ENCODE measurements at places on chromosomes 2 and 18. TPM values are rescaled to one million over a fixed set of nuclear protein-coding genes. Genes with fewer than 3 reads are reported as not detected.

STPG4 gene
- not detected for total RNA-seq

SERPINB8 gene
- 17.7 TPM for total RNA-seq

- H3K27ac ChIP-seq = no peak overlapping the region
- no peak overlapping the region for H3K4me3 ChIP-seq
- peaks cover 20% of the 10 kb centered on the region for H3K4me1 ChIP-seq
Observed at GRCh38 chr2:241542278-241542605, 16.3 kb upstream of the BOK start.

SKOR2 gene
- not detected for total RNA-seq

- H3K27ac ChIP-seq = no peak overlapping the region
- H3K4me3 ChIP-seq = no peak overlapping the region
- no peaks in the 10 kb centered on the region for H3K36me3 ChIP-seq
- DNase-seq = no peak
- H3K27me3 ChIP-seq = no peaks in the 10 kb centered on the region
Observed at GRCh38 chr2:45797451-45798230, 146.2 kb downstream of the PRKCE start.

DNA sequence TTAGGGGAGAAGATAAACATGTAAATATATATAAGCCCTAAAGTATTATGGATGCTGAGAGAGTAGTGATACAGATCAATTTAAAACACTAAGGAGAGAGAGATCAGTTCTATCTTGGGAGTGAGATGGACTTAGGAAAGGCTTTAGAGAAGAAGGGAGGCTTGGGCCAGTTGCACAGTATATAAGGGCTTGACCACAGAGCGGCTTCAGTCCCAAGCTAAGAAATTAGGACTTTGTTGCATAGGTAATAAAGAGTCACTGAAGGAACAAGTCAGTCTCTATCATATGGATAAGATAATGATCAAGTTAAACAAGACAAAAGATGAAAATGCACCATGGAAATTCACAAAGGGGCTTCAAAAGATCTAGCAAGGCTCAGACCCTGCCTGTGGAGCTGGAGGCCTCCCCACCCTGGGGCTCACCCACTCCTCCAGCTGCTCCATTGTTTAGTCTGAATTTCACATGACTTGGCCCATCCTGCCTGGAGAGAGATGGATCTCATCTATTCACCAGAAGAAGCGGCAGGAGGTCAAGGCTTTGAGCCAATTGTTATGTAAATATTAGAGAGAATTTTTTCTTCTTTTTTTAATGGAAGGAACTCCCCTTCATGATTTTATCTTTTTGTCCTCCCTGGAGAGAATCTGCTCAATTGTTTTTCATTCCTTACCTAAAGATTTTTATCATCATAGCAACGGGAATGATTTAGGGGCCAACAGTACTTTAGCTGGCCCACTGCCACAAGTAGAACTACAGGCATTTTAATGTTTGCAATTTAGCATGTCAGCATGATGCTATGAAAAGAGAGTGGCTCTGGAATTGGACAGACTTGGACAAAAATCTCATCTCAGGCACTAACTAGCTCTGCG is 44.0 kb downstream of the GYPC start:
- H3K36me3 ChIP-seq = no peaks in the 10 kb centered on the region
- H3K4me1 ChIP-seq = no peaks in the 10 kb centered on the region
- no peak for DNase-seq
- no peak overlapping the region for H3K27ac ChIP-seq
- H3K4me3 ChIP-seq = no peak overlapping the region
- H3K27me3 ChIP-seq = no peaks in the 10 kb centered on the region

DNA sequence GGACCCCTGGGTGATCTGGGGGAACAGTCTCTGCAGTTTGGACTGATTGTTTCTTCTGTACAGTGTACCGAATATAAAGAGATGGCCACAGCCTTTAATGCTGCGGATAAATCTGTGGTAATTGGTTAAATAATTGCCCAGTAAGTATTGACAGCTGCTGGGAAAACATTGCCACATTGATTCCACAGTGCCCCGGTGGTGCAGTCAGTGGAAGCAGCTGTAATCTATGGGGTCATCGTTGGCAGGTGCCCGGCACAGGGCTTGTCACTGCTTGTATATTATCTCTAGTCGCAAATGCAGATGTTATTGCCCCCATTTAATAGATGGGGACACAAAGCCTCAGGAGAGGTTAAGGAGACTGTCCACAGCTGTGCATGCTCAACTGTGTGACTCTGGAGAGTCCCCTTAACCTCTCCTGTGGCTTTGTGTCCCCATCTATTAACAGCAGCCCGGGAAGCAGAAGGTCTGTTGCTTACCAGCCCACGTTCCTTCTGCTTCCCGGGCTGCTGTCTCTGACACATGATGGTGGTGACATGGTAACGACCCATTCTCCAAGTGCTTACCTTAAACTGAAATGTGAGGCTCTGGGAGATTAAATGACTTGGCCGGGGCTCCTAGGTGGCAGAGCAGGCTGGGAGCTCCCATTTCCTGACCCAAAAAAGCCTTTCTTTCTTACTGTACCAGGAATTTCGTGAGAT is 76.9 kb downstream of the NCK2 start:
- H3K4me3 ChIP-seq = no peak overlapping the region
- DNase-seq = no peak
- peaks cover 7% of the 10 kb centered on the region for H3K36me3 ChIP-seq
- H3K4me1 ChIP-seq = peaks cover 22% of the 10 kb centered on the region

IL1F10 gene
- not detected for total RNA-seq

DNA sequence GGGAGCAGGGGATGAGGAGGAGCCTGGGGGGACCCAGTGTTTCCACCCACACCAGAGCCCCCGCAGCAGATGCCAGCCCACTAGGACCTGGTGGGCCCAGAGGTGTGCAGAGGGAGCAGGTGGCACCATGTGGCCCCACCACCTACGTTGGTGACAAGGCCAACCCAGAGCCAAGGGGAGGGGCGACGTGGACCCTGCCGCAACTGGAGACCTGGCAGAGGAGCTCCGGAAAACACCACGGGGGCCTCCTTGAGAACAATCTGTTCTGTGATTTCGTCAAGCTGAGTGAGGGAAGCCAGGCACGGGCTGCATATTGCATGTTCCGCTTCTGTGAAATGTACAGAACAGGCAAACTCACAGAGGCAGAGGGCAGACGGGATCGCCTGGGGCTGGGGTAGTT is 49.1 kb upstream of the GPC1 start:
- no peaks in the 10 kb centered on the region for H3K27me3 ChIP-seq
- H3K4me3 ChIP-seq = no peak overlapping the region
- peaks cover 20% of the 10 kb centered on the region for H3K4me1 ChIP-seq
- DNase-seq = no peak
- no peak overlapping the region for H3K27ac ChIP-seq

TMEM198 gene
- 0.87 TPM for total RNA-seq

MOCOS gene
- total RNA-seq = 5.3 TPM

DNA sequence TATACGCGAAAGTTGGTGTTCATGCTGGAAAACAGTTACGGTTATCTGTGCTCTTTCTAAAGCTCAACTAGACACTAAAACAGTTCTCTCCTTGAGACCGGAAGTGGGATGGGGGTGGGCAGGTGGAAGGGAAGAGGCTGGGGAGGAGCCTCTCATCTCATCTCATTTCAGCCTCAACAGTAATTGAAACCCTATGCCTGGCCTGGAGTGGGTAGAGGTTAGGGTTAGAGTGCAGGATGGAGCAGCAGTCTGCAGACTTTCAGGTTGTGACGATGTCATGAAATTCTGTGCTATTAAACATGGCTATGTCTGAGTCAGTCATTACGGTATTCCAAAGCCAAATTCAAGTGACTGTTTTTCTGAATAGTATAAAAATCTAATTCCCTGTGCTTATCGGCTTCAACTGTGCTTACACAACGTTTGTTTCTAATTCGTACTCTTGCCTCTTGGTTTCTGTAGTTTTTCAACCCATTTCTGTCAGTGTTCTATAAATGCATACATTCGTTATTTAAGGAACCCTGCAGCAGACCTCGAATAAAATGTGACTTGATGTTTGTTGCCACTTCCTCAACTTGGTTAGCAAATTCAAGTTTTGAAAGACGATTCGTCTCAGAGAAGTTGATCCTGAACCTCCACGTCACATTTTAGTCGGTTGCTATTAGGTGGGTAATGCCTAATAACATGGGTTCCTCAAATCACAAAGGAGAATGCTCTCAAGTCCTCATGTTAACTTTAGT is 75.8 kb upstream of the TCF7L1 start:
- no peak overlapping the region for H3K27ac ChIP-seq
- H3K4me3 ChIP-seq = no peak overlapping the region
- H3K36me3 ChIP-seq = no peaks in the 10 kb centered on the region
- no peaks in the 10 kb centered on the region for H3K27me3 ChIP-seq
- H3K4me1 ChIP-seq = peaks cover 38% of the 10 kb centered on the region

RESP18 gene
- not detected for total RNA-seq

SEMA4C gene
- total RNA-seq = 9.1 TPM

DNA sequence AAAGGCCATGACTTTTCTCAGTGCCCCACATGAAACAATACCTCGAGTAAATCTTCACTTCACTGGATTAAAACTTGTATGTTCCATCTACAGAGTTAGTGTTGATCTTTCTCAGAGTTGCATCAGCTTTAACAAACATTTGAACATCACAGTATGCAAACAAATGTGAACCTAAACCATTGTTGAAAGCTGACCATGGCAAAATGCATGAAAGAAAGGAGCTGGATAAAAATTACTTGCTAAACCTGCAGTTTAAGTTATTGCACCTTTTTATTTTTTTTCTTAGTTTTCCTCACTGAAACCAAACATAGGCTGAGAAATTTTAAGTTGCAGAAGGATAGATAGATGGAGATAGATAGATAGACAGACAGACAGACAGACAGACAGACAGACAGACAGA is 107.2 kb upstream of the UGP2 start:
- no peaks in the 10 kb centered on the region for H3K27me3 ChIP-seq
- no peaks in the 10 kb centered on the region for H3K4me1 ChIP-seq
- H3K36me3 ChIP-seq = no peaks in the 10 kb centered on the region
- no peak overlapping the region for H3K27ac ChIP-seq
- DNase-seq = no peak

DNA sequence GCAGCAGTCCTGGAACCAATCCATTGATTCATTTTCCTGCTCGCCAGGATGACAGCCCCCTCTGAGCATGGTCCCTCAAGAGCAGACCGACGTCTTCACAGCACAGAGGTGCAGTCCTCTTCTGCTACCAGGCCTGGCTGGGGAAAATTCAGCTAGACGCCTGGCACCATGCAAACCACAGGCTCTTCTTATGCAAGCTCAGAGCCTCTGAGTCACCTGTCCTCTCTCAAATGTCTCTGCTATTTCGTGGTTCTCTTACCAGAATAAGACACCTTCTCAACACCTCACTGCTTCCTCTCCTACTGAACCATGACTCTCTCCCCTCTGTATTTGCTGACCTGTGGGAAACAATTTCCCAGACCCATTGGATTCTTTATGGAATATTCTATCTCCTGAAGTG is 79.8 kb upstream of the CYRIA start:
- no peak overlapping the region for H3K4me3 ChIP-seq
- H3K4me1 ChIP-seq = peaks cover 6% of the 10 kb centered on the region
- no peaks in the 10 kb centered on the region for H3K27me3 ChIP-seq

POTEJ gene
- not detected for total RNA-seq

DNA sequence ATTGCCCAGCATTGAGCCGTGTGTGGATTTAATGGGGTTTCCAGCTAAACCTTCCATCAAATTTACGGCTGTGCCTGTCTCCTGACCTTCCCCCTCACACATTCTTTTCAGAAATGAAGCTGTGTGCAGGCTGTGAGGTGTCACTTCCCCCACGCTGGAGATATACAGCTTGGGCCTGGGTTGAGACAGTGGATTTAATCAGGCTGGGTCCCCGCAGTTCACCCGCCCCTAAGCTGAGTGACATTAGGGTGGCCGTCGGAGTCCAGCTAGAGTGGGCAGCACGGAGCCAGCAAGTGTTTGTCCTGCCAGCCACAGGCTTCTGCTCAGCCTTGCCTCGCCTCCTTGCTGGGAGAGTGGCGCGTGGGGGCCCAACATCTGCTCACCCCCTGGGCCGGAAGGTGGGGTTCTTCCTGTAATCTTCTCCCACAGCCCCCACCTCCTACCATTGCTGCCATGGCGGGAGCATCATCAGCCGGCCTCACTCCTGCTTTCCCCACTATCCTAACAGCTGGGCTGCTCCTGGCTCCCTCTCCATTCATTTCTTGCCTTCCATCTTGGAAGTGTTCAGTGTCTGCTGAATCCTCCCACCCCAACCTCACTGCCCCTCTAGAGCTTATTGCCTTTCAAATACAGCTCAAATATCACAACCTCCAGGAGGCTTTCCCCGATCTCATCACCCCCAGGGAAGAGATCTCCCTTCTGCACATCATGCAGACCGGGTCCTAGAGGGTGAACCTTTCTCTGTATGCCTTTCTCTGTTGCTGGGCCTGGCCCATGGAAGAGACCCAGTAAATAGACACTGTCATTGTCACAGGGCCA is 149.0 kb downstream of the GLI2 start:
- no peak overlapping the region for H3K27ac ChIP-seq
- no peaks in the 10 kb centered on the region for H3K36me3 ChIP-seq
- no peak overlapping the region for H3K4me3 ChIP-seq
- no peak for DNase-seq

DNA sequence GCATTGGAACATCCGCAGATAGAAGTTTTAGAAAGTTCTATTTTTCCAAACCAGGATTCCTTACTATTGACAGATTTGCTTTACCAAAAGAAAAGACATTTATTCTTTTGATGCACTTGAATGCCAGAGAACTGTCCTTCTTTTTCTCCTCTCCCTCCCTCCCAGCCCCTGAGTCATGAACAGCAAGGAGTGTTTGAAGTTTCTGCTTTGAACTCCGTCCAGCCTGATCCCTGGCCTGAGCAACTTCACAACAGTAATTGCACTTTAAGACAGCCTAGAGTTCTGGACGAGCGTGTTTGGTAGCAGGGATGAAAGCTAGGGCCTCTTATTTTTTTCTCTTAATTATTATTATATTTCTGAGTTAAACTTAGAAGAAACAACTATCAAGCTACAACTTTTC is 33.6 kb downstream of the APCDD1 start:
- H3K36me3 ChIP-seq = peaks cover 8% of the 10 kb centered on the region
- H3K4me3 ChIP-seq = no peak overlapping the region
- DNase-seq = no peak
- H3K27ac ChIP-seq = no peak overlapping the region

GRCh38 chr2:133581010-133581760 is 12.9 kb upstream of the NCKAP5 start:
- H3K36me3 ChIP-seq = no peaks in the 10 kb centered on the region
- H3K27ac ChIP-seq = no peak overlapping the region
- H3K4me1 ChIP-seq = peaks cover 8% of the 10 kb centered on the region

- no peak overlapping the region for H3K4me3 ChIP-seq
- H3K27ac ChIP-seq = no peak overlapping the region
- H3K27me3 ChIP-seq = no peaks in the 10 kb centered on the region
- H3K4me1 ChIP-seq = no peaks in the 10 kb centered on the region
- no peak for DNase-seq
Observed at GRCh38 chr18:74124642-74125041, 23.0 kb downstream of the FBXO15 start.

Measured in esophagus squamous epithelium (tissue), 5 donors.